IMR-90 (cell line): ENCODE measurements at places on chromosomes 3 and 15. TPM values are rescaled to one million over a fixed set of nuclear protein-coding genes. Genes with fewer than 3 reads are reported as not detected.

Gene FRMD4B
- total RNA-seq = 0.28 and 0.36 TPM in 2 replicates

Gene CDHR4
- not detected in 2 replicates for total RNA-seq

Gene PML
- 8.8 and 10.3 TPM in 2 replicates for total RNA-seq

Gene EAF2
- total RNA-seq = 2.2 and 2.3 TPM in 2 replicates

Gene CACNA1D
- under 0.01 TPM in 1 of 2 replicates, not detected in the other for total RNA-seq

Gene TRH
- not detected in 2 replicates for total RNA-seq

Gene IFT80
- total RNA-seq = 16.8 and 36.9 TPM in 2 replicates

Gene PDHB
- total RNA-seq = 73.5 and 86.9 TPM in 2 replicates

Gene DUOXA2
- not detected in 2 replicates for total RNA-seq

Gene SNTN
- total RNA-seq = not detected in 2 replicates

Gene XCR1
- total RNA-seq = not detected in 2 replicates

Gene PPP1R2
- 36.0 and 55.3 TPM in 2 replicates for total RNA-seq

Gene RETNLB
- not detected in 2 replicates for total RNA-seq
